NCI-H1092 (cell line): ENCODE measurements at places on chromosomes 12 and 14.
A peak's percentile ranks its signal among the peaks of the same experiment; 100 is the strongest.

- DNase-seq: no peak
Observed at GRCh38 chr14:28163233-28163632, 603.4 kb upstream of the FOXG1 start.

DNA sequence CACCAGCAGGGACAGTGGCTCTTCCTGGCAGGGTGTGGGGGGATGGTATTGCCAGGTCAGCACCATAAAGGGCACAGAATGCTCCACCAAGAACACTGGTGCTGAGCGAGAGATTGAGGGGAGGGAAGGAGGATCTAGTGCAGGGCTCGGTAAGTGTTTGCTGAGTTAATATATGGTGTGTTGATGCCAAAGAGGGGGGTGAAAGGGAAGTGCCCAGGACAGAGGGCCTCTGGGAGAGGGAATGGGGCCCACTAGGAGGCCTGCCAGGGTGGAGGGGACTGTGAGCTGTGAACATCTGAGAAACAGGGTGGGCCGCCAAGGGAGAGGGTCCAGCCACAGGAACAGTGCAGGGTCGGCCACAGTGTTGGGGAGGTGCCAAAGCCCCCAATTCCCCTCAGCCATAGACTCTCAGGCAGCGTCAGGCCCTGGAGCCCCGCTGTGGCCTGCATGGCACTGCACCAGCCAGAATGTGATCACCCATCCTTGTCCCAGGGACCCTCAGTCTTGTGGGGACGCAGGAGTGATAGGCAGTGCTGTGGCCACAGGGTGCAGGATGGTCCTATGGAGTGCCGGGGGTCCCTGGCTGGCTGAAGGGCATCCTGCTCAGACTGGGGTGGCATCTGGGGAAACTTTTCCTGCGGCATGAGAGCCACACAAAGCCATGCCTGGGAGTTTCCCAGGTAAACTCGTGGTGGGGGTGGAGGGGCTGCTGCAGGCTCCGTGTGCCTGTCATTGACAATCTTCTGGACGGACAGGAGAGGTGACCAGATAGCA is 11.9 kb downstream of the RIN3 start:
- DNase-seq: no peak

- no peak for DNase-seq
Observed at GRCh38 chr14:55123101-55123500, 6.0 kb upstream of the LGALS3 start.

DNA sequence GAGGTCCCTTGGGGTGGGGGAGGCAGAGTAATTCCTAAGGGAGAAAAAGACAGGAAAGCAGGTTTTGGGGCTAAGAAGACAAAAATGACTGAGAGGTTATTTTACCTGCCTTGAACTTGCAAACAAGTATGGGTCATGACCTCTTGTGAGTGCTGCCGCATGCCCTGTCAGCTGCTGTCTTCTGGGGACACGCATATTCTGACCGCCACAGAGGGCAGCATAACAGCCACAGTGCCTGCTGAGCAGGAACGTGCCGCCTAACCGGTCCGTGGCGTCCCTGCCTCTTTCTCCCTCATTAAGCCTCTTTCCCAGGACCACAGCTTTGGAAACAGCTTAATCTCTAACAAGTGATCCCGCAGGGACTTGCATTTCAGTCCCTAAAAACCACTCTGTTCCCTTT is 51.3 kb upstream of the KCNA1 start:
- peak; percentile 30 for DNase-seq

DNA sequence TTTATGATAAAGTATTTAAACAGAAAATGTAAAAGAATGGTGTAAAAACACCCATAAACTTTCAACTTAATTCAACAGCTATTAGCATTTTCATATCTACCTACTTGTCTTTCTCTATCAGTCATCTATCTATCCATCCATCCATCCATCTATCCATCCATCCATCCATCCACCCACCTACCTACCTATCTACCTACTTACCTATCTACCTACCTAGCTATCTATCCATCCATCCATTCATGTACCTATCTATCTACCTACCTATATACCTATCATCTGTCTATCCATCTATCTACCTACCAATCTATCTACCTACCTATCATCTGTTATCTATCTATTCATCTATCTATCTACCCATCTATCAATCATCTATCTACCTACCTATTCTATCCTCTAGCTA is 8.5 kb downstream of the NOS1 start:
- no peak for DNase-seq

DNA sequence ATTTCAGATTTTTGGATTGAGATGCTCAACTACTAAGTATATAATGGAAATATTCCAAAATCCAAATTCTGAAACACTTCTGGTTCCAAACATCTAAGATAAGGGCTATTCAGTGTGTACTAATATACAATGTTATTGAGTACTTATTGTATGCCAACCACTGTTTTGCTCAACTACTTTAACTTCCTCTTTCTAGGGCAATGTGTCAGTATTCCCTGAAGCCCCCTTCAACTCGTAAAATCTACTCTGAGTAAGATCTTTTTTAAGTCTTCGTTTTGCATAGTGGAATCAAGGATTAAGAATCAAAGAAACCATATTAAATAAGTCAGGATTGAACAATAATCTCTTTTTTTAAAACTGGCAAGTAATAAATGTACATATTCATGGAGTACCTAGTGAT is 45.5 kb downstream of the SPATA7 start:
- no peak for DNase-seq

- DNase-seq: no peak
Observed at GRCh38 chr14:90408713-90409112, 11.9 kb downstream of the CALM1 start.

DNA sequence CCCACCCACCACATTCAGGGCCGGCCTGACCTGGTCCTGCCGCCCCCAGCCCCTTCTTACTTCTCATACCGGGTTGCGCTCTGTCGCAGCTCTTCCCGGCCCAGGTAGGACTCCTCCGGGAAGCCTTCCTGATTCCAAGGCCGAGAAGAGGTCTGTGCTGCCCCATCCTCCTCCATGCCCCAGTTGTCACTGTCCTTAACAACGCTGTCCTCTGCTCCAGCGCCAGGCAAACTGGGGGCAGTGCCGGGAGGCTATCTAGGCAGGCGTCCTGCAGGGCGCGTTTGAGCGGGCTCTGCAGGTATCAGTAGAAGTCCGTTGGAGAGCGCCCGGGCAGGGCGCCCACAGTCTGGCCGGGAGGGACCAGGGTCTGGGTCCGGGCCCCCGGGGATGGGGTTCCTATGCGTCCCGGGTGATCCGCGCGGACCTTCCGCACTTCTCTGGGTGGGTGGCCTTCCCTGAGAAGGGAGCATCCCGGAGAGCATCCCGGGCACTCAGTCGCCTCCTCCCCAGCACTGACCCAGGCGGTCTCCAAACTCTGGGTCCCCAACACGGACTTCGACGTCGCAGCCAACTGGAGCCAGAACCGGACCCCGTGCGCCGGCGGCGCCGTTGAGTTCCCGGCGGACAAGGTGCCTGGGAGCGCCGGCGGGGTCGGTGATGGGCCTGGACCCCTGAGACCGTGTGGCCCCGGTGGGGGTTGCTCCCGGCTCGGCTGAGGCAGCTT is 900 bp downstream of the AMN start:
- DNase-seq: no peak

- no peak for DNase-seq
Observed at GRCh38 chr12:12722435-12723148, 5.4 kb downstream of the CDKN1B start.

DNA sequence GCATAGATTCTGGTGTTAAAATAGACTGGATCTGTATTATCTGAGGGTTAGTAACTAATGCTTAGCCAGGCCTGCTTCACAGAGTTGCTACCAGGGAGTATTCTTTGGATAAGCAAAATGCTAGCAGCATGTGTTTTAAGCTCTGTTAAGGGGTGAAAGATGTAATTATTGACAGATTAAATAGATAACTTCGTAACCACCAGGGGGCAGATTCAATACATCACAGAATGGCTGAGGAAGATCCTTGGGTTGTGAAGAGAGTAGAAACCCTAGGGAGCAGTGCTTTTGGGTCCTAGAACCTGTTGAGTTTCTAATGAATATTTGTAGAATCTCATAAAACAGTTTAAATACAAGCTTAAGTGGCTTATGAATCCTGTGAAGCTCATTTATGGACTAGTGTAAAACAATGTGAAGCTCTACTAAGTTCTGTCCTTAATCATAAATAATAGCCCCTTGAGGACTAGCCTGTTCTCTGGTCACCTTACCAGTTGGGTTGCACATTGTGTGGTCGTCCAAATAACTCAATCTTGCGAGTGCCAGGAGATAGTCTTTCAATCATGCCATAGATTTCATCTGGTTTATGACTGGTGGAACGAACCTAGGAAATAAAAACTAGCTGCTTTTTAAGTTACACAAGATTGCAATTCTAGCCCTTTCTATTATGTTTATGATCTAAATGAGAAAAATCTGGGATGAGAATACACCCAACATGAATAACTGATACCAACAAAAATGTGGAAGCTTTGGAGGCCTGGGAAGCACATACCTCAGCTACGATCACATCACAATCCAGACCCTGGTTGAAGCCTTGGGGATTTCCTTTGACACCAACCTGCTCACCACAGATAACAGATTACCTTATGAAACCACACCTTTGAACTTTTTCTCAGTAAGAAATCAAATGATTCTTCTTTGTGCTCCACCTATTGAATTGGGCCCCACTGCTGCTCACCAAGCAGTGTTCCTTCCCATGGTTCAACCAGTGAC is 12.3 kb downstream of the METTL3 start:
- DNase-seq: peak; percentile 53

DNA sequence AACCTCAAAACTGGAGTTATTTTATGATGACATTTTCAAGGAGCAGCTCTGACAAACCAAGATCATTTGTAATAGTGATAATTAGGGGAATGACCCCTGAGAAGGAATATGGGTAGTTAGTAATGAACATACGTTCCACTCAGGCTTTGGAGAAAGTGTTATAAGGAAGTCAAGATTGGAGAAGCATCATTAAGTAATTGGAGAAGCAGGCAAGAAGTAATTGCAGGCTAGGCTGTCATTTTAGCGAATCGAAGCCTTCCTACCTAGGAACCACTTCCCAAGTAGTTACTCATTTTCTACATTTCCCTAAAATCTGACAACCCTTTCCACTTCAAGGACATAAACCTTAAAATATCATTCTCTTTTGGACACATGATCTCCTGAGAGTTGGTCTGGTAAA is 1.2 kb downstream of the EDDM3B start:
- DNase-seq: no peak

DNA sequence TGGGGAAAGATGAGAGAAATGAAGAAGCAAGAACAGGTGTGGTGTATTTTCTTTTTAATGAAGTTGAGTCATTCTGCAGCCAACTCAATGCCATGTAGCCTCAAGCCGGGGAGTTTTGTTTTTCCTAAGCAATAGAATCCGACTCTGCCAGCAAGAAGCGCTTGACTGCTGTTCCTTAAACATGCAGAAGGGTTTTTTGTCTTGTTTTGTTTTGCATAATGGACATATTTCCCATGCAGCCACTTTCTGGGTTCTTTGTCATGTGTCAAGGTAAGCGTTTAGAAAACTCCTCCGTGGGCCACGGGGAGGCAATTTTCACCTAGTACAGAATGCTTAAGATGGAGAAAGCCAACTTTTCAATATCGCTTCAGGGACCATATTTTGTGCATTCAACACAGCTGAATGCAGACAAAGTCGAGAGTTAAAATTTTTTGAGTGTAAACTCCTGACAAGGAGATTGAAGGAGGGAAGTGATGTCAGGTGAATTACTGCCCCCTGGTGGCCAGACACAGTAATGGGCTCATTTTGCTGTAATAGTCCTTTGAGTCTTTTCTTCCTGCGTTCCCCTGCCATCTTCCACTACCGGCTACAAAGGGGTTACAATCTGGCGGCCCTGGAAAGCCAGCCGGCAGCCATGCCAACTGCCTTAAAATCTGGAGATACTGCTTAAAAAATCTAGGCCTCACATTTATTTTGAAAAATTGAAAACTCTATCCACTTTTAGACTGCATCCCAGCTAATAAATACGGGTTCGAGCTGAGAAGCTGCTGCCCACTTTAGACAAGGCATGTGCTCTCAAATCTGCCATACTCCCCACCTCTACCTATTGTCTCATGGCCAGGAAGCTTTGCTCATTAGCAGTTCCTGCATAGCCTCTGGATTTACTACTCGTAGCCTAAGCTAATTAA is 3.2 kb upstream of the FICD start:
- peak; percentile 56 for DNase-seq
